ENCODE measurements at places on chromosomes 11 and 22. TPM values are rescaled to one million over a fixed set of nuclear protein-coding genes. Genes with fewer than 3 reads are reported as not detected.

MS4A12 gene
- not detected for total RNA-seq

C11orf52 gene
- total RNA-seq = 1.4 TPM

DNA sequence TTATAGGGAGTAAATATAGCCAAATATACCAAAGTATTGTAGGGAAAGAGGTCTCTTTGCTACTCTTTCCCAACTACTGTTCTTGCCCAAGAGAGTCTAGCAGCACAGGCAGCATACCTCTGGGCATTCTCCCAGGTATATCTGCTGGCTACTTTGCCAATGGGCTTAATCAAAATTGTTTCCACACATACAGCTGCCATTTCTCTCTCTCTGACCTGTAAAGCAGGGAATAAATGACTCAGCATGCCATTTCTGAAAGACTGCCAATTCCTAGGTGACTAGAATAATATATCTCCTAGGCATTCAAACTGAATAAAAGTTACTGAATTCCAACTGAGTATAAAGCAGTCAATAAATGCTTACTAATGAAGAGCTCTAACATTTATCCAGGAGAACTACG lies 44.6 kb downstream of the RDX start:
- DNase-seq = no peak

GRCh38 chr11:19176629-19177186 lies 25.1 kb downstream of the CSRP3 start:
- DNase-seq = no peak

DNA sequence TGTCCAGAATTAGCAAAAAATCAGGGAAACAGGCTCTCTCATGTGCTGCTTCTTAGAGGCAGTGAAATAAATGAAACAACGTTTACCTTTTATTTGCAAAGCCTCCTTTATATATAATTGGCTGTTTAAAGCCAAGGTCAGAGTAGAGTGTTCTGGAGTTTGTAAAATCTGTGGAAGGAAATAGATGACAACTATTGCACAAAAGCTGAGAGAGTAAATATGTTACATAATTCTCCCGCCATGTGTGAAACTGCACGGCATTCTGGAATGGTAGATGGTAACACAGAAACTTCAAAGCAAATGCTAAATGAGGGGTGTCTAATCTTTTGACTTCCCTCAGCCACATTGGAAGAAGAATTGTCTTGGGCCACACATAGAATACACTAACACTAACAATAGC lies 51.5 kb upstream of the FGF3 start:
- DNase-seq = no peak

DNA sequence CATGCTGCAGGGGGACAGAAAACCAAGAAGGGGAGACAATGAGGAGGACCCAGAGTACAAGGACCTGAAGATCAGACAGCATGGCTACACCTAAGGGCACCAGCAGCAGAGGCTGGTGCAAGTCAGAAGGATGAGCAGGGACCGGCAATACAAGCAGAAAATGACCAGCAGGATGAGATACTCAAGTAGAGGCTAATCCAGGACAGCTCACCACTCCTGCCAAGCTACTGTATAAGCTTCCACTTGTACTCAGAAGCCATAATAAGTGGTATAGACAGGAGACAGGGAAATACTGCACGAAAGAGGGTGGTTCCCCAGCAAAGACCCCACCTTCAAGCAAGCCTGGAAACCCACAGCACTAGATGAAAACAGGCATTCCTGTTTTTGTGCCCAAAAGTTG lies 138.7 kb upstream of the ZC3H12C start:
- DNase-seq = no peak

- DNase-seq = peak; percentile 34
Measured at GRCh38 chr22:50705219-50705691, 32.6 kb downstream of the SHANK3 start.

Data from skin of body (tissue), 3 donors.